ENCODE measurements at places on chromosomes 12 and 14.

DNA sequence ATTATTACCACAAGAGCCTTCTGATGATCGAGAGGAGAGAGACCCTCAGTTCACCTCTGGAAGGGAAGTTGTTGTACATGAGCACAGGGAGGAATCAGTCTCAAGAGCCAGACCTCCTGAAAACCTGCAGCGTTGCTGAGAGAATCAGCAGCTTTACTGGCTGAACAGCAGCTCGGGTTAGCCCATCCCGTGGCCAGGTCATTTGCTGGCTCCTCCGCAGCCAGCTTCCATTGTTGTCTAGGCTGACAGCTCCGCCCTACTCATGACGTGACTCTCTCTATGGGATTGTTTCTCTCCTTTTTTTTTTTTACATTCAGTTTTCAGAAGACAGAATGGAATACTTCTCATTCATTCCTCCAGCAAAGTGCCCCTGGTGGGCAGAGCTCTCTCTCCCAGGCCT lies 69.9 kb downstream of the TGFB3 start:
- no peak for DNase-seq

GRCh38 chr12:90653040-90653439 lies 301.9 kb downstream of the CCER1 start:
- no peak for DNase-seq

DNA sequence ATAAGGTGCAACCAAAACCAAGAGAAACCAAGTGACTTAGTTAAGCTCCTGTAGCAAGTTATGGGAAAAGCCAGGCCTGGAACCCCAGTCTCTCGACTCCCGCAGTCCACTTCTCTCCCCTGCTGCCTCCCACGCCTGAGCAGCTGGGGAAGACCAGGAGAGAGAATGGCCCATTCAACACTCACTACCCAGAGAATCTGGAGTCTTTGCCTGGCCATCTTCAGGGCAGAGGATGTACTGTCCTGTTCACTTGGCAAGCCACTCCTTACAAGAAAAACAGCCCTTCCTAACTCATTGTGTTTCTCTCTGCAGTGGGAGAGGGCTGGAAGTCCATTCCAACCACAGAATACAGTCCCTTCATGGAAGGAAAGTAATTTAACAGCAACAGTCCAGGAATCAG lies 1.8 kb downstream of the PITPNM2 start:
- no peak for DNase-seq

DNA sequence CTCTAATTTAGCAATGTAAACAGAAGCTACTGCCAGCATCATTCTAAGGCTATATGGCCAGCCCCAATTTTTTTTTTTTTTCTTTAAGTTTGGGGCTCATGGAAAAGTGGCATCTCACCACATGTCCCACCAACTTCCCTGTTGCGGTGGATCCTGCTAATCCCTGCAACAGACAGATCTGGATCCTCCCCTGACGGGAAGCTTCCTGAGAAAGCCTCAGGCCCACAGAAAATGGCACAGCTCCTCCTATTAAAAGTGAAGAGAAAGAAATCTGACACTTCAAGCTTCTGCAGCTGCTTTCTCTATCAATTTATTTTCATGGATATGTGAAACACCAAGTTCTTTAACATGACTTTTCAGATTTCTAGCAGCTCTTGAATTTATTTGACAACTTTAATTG lies 433.8 kb upstream of the DCN start:
- no peak for DNase-seq

DNA sequence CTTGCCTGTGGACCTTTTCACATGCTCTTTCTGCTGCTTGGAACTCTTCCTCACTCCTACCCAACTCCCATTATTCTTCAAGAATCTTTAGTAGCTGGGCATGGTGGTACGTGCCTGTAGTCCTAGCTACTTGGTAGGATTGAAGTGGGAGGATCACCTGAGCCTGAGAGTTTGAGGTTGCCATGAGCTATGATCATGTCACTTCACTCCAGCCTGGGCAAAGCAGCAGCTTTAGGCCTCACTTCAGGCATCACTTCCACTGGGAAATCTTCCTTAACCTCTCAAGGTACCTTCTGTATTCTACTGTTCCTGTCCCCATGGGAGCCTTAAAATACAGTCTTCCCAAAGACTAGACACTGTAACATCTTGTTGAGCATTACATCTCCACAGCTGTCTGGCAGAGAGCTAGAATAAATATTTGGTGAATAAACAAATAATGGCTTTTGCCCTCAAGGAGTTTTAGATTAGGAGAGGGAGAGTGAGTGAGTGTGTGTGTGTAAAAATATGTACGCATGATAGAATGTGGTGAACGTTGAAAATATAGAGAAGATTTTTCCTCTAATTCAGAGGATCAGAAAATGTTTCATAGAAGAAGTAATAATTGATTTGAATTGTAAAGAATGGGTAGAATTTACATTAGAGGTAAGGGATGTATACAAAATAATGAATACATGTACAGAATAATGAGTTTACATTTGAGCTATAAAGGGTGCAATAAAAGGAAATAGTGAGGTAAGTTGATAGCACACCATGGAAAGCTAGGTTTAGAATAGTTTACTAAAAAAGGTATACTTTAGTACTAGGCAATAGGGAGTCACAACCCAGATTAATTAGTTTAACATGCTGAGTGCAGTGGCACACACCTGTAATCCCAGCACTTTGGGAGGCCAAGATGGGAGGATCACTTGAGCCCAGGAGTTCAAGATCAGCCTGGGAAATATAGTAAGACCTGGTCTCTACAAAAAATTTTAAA lies 29.2 kb upstream of the BMAL2 start:
- no peak for DNase-seq

DNA sequence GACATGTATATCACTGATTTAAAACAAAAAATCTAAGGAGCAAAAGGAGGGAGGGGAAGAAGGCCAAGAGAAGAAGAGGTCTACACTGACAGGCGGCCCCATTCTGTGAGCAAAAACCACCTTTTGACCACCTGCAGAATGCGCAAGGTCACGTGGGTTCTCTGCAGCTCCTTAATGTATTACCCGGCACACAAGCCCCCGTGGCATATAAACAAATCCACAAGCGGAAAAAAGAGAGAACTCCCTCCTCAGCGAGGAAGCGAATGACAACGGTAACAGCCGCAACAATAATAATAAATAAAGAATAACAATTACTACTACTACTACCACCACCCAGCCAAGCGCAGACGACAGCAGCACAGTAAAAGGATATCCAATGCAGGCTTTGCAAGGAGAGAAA lies 1.3 kb downstream of the KSR2 start:
- no peak for DNase-seq

DNA sequence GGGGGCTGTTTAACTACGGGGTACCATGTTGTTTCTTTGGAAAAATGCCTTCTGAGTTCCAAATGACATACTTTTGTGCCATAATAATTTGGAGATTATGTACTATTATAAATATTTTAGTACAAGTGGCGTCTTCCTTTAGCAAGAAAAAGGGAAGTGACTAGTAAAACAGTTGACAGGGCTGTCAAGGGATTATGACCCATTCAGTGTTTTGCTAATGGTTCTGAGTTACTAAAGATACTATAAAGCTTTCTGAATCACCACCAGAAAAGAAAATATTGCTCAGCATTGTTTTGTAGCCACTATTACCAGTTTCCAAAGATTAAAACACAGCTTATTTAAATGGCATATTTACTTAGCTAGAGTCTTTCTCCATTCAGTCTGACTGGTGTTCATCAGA lies 334.9 kb downstream of the SNAPC1 start:
- DNase-seq = no peak

GRCh38 chr12:33205981-33206380 lies 233.6 kb downstream of the SYT10 start:
- no peak for DNase-seq

GRCh38 chr14:54787261-54787660 lies 115.4 kb downstream of the GCH1 start:
- no peak for DNase-seq

DNA sequence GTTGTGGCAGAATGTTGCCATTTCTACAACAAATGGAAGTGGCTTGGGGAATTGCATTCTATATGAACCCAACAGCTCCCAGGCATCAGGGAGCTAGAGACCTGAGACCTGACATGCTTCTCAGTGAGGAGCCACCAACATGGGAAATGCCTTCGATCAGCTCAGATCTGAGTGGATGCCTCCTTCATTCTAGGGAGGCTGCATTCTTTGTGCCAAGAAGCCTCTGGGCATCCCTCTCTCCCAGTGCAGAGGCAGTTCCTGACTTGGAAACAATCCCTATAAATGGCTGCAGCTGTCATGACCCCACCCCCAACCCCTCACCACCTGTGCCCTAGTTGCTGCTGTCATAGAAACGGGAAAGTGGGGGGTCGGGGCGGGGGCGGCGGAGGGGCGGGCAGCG lies 196.3 kb downstream of the PPM1H start:
- DNase-seq = peak; percentile 38

GRCh38 chr12:131368668-131369071 lies 342.2 kb upstream of the SFSWAP start:
- DNase-seq = no peak

DNA sequence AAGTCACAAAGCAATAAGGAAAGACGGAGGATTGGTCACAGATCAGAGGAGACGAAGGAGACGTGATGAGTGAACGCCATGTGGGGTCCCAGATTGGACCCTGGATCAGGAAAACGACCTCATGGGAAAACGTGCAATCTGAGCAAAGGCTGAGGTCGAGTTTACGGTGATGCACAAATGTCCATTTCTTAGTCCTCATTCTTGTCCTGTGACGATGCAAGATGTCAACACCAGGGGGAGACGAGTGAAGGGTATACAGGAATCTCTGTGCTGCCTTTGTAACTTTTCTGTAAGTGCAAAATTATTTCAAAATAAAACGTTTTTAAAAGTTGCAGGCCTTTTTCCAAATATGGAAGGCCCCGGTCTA lies 329.8 kb downstream of the MED13L start:
- DNase-seq = no peak

DNA sequence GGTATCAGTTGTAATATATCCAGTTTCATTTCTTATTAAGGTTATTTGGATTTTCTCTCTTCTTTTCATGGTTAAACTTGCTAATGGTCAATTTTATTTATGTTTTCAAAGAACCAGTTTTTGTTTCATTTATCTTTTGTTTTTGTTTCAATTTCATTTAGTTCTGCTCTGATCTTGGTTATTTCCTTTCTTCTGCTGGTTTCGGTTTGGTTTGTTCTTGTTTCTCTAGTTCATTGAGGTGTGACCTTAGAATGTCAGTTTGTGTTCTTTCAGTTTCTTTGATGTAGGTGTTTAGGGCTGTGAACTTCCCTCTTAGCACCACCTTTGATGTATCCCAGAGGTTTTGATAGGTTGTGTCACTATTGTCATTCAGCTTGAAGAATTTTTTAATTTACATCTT lies 145.6 kb upstream of the SLCO1B1 start:
- no peak for DNase-seq

DNA sequence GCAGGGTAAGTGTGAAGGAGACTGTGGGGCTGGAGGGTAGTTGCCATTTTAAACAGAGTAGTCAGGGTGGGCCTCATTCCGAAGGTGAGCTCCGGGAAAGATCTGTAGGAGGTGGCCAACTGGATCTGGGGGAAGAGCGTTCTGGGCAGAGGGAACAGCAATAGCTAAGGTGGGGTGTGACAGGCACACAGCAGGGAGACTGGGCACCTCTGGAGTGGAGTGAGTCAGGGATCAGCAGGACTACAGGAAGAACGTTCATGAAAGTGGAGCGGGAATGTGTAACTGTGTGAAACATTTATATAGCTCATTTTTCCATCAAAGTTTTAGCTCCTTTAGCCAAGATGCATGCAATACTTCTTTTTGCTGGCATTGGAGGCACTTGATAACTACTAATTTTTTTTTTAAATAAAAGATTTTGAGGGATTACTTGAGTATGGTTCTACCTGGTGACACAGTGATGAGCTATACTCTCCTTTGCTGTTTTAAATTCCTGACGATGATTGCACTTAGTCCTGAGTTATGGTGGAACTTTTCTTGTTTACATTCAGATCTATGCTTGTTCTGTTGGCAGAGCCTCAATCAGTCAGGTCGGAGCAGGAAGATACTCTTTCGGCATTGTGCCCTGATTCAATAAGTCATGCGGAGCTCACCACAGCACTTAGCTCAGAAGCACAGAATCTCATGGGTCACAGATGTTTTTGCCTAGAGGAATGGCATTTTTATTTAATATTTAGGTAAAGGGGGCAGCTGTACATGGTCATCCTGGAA lies 106.4 kb downstream of the WIF1 start:
- DNase-seq = no peak

DNA sequence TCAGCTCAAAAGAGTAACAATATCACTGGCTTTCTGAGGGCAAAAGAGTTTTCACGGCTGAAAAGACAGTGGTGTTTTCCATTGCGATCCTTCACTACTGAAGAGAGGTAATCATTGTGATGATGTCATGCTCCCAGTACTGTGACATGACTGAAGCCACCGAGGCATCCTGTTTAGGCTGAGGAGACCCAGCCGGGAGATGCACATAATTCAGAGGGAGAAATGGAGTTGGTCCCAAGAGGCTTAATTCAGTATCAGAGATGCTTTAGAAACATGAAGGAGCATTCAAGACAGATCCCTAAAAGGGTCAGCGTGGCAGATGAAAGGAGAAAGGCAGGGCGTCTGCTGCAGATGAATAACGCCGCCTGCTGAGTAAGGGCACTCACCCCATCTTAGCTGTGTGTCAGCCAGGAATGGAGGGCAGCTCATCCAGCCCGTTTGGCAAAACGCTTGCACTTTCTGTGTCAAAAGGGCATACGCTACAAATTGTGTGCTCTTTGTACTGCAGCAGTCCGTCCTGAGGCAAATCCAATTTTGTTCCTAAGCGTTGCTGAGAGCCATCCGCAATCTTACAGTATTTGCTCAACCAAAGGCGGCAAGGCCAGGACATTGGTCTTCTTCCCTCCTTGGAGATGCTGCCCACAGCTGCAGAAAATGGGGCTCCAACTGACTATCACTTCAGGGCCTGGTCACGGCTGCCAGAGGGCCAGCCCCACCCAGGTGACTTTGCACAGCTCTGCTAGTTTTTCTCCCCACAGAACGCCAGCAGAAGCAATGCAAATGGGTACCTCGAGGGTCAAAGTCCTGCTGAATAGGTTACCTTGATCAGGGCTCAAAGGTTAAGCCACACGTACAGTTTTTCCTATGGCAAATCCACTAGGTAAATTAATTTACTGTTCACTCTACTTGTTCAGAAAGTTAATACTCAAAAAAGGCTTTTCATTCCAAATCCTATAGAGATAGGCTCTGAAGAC lies 23.5 kb downstream of the CCDC92 start:
- DNase-seq = no peak

DNA sequence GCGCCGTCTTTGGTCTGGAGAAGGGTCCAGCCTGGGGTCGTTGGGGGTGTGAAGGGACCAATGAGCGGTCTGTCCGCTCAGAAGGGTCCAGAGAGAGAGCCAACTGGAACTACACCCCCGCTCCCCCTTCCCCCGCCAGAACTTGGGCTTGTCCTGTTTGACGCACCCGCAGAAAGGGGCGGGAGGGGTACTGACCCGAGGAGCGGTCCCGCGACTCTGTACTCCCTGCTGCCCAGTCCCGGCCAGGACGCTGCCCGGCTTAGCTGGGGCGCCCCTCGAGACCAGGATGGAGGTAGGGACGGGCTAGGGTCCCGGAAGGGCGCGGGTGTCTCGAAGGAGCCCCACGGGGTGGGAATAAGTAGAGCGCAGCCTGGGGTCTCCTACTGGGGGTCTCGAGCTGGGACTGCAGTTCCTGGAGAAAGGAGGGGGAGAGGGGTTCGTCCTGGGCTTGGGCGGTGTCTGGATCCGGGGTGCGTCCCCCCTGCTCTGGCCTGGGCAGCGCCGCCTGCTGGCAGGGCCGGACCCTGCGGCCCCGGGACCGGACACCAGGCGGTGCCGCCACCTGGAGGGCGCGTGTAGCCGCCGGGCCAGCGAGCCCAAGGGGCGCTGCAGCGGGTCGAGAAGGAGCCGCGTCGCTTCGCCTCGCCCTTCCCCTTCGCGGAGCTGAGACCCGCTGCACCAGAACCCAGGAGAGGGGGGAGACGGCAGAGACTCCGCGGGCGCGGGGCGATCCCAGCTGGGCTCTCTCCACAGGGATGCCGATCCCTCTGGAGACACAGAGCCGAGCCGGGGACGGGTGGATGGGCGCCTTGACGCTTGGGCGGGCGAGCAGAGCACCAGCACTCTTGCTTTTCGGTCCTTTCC lies 3.8 kb upstream of the CACNB3 start:
- DNase-seq = no peak
